ENCODE measurements at places on chromosomes 12 and 14.

DNA sequence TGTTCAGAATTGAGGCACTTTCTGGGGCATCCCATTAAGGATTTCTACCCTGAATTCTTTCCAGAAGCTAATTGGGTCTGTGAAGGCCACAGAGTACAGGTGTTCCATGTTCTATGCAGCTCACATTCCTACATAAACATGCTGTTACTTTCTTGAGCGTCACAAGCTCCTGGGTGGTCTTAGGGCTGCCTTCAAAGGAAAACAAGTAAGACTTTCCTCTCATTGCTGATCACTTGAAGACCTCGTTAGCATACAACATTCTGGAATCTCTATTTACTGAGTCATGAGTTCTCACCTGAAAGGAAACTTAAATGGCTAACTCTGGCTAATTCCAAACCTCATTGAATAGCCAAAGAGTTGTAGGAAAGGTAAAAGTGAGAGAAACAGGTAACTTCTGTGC, 63.0 kb upstream of the HMGA2 start:
- no peak for DNase-seq

GRCh38 chr12:76680940-76681339, 83.0 kb upstream of the ZDHHC17 start:
- DNase-seq = no peak

DNA sequence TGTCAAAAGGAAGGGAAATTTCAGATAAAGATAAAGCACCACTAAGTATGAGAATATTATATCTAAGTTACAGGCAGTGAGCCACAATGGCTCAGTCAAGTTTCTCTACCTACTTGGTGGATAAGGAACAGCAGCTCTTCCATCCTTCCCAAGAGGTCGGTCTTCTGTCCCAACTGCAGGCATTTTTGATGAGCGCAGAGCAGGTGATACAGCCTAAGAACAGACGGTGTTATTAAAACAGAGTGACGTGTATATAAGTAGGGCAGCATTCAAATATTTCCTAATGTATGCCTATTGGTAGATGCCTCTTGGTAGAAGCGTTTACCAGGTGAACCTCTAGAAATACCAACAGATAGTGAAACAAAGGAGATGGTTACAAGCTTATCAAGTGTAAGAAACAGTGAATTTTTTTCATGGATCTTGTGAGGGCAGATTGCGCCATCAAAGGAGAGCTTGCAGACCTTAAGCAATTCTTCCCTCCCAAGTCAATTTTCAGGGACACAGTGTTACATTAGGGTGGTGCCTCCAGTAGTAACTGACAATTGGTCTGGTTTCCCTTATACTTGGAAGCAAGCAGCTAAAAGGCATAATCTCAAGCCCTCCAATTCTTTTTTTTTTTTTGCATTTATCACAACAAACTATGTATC, 274.5 kb downstream of the MED13L start:
- DNase-seq = no peak

- no peak for DNase-seq
These were observed 321.2 kb downstream of the SLC16A7 start for GRCh38 chr12:59916988-59917387.

GRCh38 chr14:95713596-95714371, at the start of gene TCL1A:
Gene TCL1A, minus strand, starts transcription at chr14:95714125. Its CDS starts 59 bp downstream, at chr14:95714066.
- DNase-seq = no peak

DNA sequence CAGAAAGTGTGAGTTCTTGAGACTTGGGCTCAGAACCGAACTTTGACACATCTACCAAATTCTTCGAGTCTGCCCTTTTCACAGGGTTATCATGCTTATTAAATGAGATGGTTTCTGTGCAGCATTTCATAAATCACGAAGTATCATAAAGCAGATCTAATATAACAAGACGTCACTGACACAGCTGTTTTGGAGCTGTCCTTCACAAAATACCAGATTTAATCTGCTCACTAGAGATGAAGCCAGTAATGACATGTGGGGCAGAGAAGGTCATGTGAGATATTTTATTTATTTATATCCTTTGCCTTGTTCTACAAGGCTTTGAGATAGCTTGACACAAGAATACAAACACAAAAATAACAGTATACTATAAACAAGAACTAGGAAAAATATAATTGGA, 127.0 kb downstream of the RPAP3 start:
- no peak for DNase-seq

- DNase-seq = no peak
These were observed 397.5 kb upstream of the PDE3A start for GRCh38 chr12:19970821-19971220.

GRCh38 chr12:26595806-26596205, 237.2 kb downstream of the ITPR2 start:
- no peak for DNase-seq

DNA sequence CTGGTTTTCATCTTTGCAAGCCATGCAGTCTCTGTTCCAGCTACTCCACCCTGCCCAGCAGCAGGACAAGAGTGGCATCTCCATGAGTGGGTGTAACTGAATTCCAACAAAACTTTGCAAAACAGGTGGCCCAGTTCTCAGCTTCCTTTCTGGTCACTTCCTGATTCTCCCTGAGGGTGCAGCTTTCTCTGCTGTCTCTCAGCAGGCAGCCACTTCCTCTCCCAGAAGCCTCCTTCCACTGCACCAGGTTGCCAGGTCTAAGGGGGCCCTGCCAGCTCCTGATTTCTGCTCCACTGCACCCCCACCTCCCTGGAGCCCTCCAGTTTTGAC, 341.0 kb upstream of the FKBP4 start:
- DNase-seq = no peak

- no peak for DNase-seq
These were observed 3.2 kb downstream of the THTPA start for GRCh38 chr14:23559010-23559925.
